CD4-positive, alpha-beta T cell treated with Interleukin-17A for 4 hours (primary cell): ENCODE measurements at places on chromosomes 4 and X.

GRCh38 chr4:48138936-48139335 is 4.9 kb upstream of the TXK start:
- DNase-seq = peak; percentile 49

- no peak for DNase-seq
These were observed 7.0 kb upstream of the USO1 start for GRCh38 chr4:75717408-75717807.

DNA sequence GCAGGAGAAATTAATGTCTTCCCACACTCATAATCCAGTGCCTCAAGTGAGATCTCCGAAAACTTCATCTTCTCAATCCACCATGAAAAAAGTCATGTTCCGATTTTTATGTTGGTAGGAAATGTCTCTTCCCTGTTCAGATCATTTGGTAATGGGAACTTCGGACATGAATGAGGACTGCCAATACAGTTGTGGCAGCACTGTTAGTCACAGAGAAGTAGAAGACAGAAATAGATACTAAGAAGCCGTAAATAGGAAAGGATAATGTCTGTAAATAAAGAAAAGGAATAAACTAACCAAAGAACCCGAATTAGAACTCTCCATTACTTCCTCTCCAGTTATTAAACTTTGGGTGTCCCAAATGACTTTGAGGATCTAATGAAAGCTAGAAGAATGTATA is 69.6 kb downstream of the DDX60L start:
- DNase-seq = no peak

- DNase-seq = no peak
These were observed 590.5 kb upstream of the CT83 start for GRCh38 chrX:117053260-117053659.

DNA sequence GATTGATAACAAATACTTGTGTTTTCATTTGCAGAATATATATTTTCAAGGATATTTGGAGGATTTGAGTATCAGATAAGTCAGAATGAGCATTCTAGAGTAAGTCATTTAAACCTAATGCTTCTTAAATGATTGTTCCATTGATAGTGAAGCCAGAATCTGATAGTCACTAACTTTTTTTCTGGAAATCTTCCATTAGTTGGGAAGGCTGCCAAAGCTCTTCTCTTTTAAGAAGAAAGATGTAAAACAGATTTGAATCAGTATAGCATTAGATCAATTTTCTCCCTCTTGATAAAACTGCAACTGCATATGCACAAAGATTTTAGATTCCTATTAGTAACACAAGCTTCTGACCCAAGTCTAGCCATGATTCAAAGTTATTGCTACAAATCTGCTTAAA is 256.7 kb downstream of the SPOCK3 start:
- DNase-seq = no peak

DNA sequence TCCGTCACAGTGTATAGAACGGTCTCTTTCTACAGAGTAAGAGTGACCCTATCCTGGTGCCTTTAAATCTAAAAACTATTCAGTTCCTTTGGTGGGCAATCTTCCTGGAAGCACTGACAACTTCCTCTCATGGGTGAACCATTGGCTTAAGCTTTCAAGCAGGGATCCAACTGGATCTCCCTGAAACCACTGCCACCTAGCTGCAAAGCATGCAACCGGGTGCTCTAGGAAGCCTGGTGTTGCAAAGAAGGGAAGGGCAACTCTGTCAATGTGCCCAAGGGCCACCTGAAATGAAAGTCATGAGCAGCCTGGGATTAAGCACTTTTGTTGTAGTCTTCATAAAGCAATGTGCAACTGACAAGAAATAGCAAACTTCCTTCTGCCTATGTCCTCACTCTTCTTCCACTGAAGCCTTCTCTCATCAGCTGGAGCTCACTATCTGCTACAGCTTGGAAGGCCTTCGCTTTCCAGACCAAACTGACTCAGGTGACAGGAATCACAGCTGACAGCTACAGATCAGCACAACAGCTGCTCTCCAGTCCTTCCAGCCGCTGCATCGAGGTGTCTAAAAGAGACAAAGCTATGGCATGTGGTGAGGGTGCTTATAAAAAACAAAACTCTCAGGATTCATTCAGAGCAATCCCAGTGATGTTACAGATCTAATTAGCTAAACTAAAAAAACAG is 46.1 kb downstream of the SETD7 start:
- DNase-seq = peak; percentile 12

GRCh38 chrX:32877592-32877991 is 333.8 kb downstream of the DMD start:
- no peak for DNase-seq

DNA sequence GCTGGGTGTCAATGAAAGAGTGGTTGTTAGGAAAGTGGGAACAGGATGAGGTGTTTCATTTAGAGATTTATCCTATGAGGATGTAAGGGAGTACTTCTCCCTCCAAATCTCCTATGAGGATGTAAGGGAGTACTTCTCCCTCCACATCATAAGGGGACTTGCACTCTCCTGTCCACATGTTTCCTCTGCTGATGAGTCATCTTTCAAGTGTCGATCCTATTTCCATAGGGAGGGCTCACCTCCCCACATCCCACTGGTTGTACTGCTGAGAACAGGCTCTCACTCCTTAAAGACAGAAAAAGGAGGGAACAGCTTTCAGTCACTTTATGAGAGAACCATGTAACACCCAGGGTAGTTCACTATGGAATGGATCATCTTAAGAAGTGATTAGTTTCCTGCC is 65.0 kb downstream of the INPP4B start:
- no peak for DNase-seq

- peak; percentile 27 for DNase-seq
These were observed 518.9 kb downstream of the MID1IP1 start for GRCh38 chrX:39320165-39320564.

DNA sequence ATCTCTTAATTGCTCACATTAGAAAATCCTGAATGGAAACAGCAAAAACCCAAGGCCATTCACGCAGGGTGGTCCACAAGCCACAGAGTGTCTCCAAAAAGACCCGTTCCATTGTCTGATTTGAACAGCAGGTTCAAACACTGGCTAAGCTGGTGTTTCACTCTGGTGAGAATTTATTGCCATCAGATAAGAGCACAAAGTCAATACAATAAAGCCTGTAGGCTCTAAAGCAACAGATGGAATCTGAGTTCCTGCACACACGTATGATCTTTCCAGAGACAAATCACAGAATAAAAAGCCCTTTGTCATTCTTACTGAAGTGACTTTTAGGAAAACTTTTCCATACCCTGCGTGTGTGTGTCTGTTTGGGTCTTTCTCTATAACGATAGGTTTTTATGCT is 5.1 kb upstream of the SFRP2 start:
- no peak for DNase-seq

DNA sequence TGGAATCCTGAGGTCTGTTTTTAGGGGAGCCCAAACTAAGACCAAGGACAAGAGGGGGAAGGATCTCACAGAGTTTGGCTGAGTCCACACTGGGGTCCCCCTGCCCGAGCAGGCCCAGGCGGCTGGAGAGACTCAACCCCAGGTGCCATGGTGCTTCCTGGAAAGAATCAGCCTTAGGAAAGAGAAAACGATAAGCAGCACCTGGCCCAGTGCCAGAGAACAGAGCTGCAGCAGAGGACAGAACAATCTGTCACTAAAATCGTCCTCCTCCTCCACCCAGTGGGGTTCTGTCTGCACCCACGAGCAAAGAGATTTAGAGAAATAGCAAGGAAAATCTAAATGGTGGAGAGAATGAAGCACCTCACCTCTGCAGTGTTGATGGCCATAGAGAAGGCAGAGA is 470.5 kb downstream of the BCOR start:
- DNase-seq = peak; percentile 17

DNA sequence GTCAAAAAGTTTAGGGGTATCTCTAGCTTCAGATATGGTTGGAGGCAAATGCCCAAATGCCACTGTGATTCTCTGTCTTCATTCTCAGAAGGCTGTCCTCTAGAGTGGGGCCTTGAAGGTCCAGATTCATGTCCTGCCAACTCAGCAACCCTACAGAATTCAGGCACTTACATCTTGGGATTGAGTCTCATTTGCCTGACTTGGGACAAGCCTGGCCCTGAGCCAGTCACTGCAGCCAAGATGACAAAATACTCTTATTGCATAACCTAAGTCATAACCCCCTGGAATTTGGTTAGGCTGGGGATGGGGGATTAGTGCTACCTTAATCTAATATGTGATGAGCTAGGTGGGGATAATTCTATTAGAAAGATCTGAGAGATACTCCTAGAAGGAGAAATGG is 100.5 kb downstream of the AREG start:
- no peak for DNase-seq

DNA sequence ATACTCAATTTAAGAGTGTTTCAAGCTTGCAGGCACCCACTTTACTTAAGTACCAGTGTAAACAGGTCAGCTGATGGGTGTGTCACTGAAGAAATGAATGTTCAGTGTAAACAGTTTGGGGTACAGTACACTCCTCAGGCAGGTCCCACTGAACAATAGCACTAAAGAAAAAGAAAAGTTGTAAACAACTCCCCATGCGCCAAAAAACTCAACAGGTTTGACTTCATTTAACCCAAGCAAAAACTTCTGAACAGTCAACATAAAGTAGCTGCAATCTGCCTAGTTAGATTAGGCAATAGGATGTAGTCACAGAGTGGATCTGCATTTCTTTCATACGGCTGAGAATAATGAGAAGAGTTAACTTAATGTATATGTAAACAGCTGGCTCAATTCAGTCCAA is 93.2 kb downstream of the FAM13A start:
- DNase-seq = no peak

- no peak for DNase-seq
These were observed 31.5 kb upstream of the UNC5C start for GRCh38 chr4:95580226-95580625.

DNA sequence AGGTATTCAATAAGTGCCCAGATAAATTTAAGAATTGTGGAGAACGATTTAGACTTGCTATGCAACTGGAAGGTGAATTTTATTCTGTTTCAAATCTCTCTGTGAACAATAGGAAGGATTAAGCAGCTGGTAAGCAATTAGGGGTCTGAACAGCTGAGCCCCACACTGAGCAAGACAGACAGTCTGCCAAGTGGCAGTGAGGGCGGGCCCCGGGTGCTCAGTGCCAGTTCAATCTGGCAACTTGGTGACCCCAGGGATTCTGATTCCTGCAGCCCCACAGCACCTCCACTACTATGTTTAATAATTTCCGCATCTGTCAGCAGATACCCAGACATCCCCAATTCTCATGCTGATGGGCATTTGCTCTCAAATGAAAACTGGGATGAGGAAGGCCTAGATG is 317.3 kb downstream of the PPP1R2C start:
- no peak for DNase-seq
